DND-41 (cell line): ENCODE measurements at places on chromosomes 5 and 9.

GRCh38 chr5:150186897-150187296, 3.0 kb upstream of the SLC6A7 start:
- no peak for DNase-seq
- H3K27ac ChIP-seq, result no peak overlapping the region
- no peak overlapping the region for H3K4me3 ChIP-seq
- H3K4me1 ChIP-seq, result no peaks in the 10 kb centered on the region
- H3K27me3 ChIP-seq, result peaks cover 16% of the 10 kb centered on the region

DNA sequence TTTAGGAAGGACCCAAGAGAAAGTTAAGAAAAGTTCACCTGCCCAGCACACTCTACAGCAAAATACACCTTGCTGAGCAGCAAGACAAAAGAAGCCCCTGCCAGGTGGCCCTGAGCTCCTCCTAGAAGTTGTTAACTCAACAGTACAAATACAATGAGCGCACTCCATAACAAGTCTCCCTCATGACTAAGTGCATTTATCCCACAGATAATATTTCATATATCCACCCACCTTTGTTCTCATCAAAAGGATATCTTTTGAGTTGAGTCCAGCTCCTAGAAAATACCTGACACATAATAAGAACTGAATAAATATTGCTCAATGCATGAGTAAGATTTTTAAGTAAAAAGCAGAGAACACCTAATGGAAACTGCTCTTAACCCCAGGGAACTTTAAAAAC, 73.3 kb downstream of the ABCA1 start:
- DNase-seq, result no peak
- no peak overlapping the region for H3K4me3 ChIP-seq
- no peaks in the 10 kb centered on the region for H3K4me1 ChIP-seq

- no peak overlapping the region for H3K4me3 ChIP-seq
- H3K27ac ChIP-seq, result no peak overlapping the region
- no peaks in the 10 kb centered on the region for H3K4me1 ChIP-seq
- no peak for DNase-seq
- peaks cover 7% of the 10 kb centered on the region for H3K27me3 ChIP-seq
Measured at GRCh38 chr9:90290716-90291485, 351.7 kb downstream of the DIRAS2 start.

GRCh38 chr5:125926172-125926571, 497.0 kb upstream of the GRAMD2B start:
- H3K4me1 ChIP-seq, result no peaks in the 10 kb centered on the region
- no peaks in the 10 kb centered on the region for H3K27me3 ChIP-seq
- DNase-seq, result no peak

- H3K4me3 ChIP-seq, result no peak overlapping the region
- no peaks in the 10 kb centered on the region for H3K27me3 ChIP-seq
- DNase-seq, result peak; percentile 85
- H3K4me1 ChIP-seq, result peaks cover 21% of the 10 kb centered on the region
Measured at GRCh38 chr9:111926421-111926875, 29.8 kb downstream of the UGCG start.

- H3K4me1 ChIP-seq, result no peaks in the 10 kb centered on the region
- H3K4me3 ChIP-seq, result no peak overlapping the region
- no peak overlapping the region for H3K27ac ChIP-seq
- H3K36me3 ChIP-seq, result no peaks in the 10 kb centered on the region
- no peak for DNase-seq
Measured at GRCh38 chr9:131010482-131011273, 1.7 kb downstream of the LAMC3 start.

GRCh38 chr5:143659599-143660238, 152.2 kb upstream of the HMHB1 start:
- peaks cover 4% of the 10 kb centered on the region; the same call in 1 of the 2 replicates for H3K4me1 ChIP-seq
- no peak overlapping the region for H3K27ac ChIP-seq
- H3K27me3 ChIP-seq, result no peaks in the 10 kb centered on the region
- no peak for DNase-seq

- no peaks in the 10 kb centered on the region for H3K4me1 ChIP-seq
- H3K36me3 ChIP-seq, result no peaks in the 10 kb centered on the region
- DNase-seq, result no peak
- no peak overlapping the region for H3K4me3 ChIP-seq
- H3K27ac ChIP-seq, result no peak overlapping the region
- H3K27me3 ChIP-seq, result no peaks in the 10 kb centered on the region
Measured at GRCh38 chr9:84121991-84122523, 141.5 kb downstream of the RMI1 start.

DNA sequence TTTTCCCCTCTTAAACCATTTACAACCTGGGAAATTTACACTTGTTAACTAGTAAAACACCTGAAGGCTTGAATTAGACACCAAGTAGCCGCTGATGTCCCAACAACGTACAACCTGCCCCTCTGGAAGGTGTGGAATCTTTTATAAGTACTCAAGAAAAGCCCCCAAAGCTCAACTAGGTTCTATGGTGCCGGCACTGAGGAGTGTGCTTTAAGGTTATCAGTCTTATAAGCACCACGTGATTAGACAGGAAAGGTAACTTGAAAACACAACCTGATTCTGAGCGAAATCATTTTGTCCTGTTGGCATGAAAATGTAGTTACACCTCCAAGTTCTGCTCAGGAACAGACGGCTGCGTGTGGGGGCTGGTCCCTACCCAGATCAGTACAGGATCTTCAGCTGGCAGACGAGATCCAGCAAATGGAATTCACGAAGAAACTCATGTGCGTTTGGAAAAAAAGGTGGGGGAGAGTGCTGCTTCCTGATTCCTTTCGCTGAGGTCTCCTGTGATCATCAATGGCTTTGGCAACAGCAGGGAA, 195.5 kb downstream of the MEF2C start:
- no peak for DNase-seq
- H3K4me1 ChIP-seq, result no peaks in the 10 kb centered on the region
- peaks cover 7% of the 10 kb centered on the region for H3K27me3 ChIP-seq
- no peak overlapping the region for H3K4me3 ChIP-seq

- H3K4me1 ChIP-seq, result no peaks in the 10 kb centered on the region
- DNase-seq, result no peak
- no peak overlapping the region for H3K4me3 ChIP-seq
- no peak overlapping the region for H3K27ac ChIP-seq
- H3K36me3 ChIP-seq, result no peaks in the 10 kb centered on the region
Measured at GRCh38 chr5:44331471-44332050, 57.7 kb downstream of the FGF10 start.

DNA sequence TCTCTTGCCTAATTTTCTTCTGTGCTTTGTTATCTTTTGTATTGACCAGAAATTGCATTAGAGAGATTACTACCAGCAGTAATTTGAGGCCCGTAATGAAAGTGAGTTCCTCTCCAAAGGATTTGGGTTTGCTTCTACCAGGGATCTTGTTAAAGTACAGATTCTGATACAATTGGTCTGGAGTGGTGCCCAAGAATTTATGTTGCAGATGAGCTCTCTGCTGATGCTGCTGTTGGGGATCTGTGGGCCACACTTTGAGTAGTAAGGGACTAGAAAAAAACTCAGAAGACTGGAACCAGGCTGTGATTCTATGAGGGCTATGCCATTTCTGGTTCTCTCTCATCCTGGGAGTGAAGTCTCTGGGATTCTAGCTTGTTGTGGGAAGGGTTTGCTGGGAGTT, 192.2 kb downstream of the SEC61B start:
- no peak for DNase-seq
- H3K27me3 ChIP-seq, result peaks cover 7% of the 10 kb centered on the region
- no peaks in the 10 kb centered on the region for H3K4me1 ChIP-seq
- no peak overlapping the region for H3K4me3 ChIP-seq

GRCh38 chr5:175290379-175290778, 153.6 kb downstream of the DRD1 start:
- H3K27me3 ChIP-seq, result no peaks in the 10 kb centered on the region
- H3K4me1 ChIP-seq, result no peaks in the 10 kb centered on the region
- H3K4me3 ChIP-seq, result no peak overlapping the region
- DNase-seq, result no peak
- H3K27ac ChIP-seq, result no peak overlapping the region

DNA sequence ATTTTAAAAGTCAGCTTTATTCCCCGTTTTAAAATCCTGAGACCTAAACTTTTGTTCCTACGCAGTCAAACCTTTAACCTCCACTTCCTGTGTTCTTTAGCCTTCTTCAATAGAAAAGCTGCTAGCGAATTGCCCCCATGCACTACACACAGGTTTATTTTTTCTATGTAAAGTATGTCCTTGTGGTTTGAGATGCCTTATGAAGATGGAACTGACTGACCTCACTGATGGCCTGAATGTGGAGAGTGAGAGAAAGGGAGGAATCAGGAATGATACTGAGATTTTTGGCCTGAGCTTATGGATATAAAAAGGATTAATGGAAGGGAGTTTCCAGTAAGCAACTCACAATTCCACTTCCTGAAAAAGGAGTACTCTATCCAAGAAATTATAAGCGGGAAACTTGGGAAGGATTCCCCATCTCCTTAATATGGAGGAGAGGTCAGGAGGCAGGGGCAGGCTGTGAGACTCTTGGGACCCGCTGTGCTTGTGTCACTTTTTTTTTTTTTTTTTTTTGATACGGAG, 89.5 kb downstream of the UGCG start:
- no peak overlapping the region for H3K4me3 ChIP-seq
- no peaks in the 10 kb centered on the region for H3K4me1 ChIP-seq
- no peaks in the 10 kb centered on the region for H3K27me3 ChIP-seq
- H3K36me3 ChIP-seq, result no peaks in the 10 kb centered on the region
- no peak overlapping the region for H3K27ac ChIP-seq

DNA sequence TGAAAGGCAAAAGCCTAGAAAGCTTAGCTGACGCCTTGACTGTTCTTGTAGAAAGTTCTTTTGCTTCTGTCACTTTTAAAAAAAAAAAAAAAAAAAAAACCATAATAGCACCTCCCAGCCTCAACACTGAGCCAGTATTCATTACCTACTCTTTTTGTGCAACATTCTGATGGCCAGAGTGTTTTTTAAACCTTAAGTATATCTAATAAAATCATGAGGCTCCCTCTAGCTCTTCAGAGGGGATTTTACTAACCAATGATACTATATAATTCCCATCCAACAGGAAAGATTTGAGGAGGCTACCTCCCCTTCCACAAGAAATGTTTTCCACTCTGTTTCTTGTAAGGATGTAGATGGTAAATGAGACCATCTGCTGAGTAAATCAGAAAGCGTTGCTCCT, 3.9 kb downstream of the BNC2 start:
- peaks cover 30% of the 10 kb centered on the region for H3K27me3 ChIP-seq
- DNase-seq, result no peak
- H3K36me3 ChIP-seq, result no peaks in the 10 kb centered on the region
- H3K4me1 ChIP-seq, result peaks cover 27% of the 10 kb centered on the region
- no peak overlapping the region for H3K27ac ChIP-seq

DNA sequence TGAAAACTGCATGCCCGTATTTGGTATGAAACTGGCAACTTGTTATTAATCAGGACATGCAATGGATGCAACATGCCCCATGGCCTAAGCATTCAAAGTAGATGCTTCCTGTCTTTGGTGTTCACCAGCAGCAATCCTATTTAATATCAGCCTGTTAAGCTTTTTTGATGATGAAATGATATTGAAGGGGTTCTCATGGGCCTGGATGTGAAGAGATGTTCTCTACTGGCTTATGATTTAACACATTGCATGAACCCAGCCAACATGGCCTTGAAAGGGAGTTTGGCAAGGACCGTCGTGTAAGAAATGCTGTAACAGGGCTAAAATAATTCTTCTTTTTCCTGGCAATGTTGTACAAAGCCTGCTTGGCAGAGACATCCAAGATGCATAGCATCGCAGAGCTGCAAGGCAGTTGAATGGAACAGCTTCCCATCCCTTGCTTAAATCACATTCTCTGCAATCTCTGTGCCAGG, 111.2 kb downstream of the SMARCA2 start:
- no peak overlapping the region for H3K4me3 ChIP-seq
- no peak for DNase-seq
- no peaks in the 10 kb centered on the region for H3K4me1 ChIP-seq
- no peaks in the 10 kb centered on the region for H3K27me3 ChIP-seq

DNA sequence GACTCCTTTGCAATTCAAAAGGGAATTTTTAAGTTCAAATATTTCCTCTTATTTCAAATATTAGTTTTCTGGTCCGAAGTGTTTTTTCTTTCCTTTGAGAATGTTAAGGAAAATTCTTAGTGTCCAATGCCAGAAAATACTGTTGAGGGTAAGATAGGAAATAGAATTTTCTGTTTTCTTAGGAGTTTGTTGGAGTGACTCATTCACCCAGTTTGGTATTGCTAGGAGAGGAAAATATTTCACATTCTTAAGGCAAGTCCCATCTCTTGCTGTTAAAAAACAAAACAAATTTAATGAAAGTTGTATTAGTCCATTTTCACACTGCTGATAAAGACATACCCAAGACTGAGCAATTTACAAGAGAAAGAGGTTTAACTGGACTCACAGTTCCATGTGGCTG, 349.2 kb upstream of the ADAMTSL1 start:
- DNase-seq, result no peak
- no peaks in the 10 kb centered on the region for H3K27me3 ChIP-seq
- H3K27ac ChIP-seq, result no peak overlapping the region
- no peak overlapping the region for H3K4me3 ChIP-seq

GRCh38 chr5:88290801-88291200, 22.2 kb upstream of the TMEM161B start:
- no peaks in the 10 kb centered on the region for H3K4me1 ChIP-seq
- no peak overlapping the region for H3K27ac ChIP-seq
- no peaks in the 10 kb centered on the region for H3K27me3 ChIP-seq
- peaks cover 3% of the 10 kb centered on the region; the same call in 1 of the 2 replicates for H3K36me3 ChIP-seq
- no peak for DNase-seq

DNA sequence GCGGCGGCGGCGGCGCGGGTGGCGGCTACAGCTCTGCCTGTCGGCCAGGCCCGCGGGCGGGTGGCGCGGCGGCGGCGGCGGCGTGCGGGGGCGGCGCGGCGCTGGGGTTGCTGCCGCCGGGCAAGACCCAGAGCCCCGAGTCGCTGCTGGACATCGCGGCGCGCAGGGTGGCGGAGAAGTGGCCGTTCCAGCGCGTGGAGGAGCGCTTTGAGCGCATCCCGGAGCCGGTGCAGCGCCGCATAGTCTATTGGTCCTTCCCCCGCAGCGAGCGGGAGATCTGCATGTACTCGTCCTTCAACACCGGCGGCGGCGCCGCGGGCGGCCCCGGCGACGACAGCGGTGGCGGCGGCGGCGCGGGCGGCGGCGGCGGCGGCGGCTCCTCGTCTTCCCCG, 296 bp downstream of the ZSWIM6 start:
- no peaks in the 10 kb centered on the region for H3K36me3 ChIP-seq
- H3K27me3 ChIP-seq, result peaks cover 30% of the 10 kb centered on the region
- H3K27ac ChIP-seq, result no peak overlapping the region
- H3K4me3 ChIP-seq, result peak overlapping the region; percentile 65
- H3K4me1 ChIP-seq, result peaks cover 20% of the 10 kb centered on the region
- DNase-seq, result peak; percentile 27

DNA sequence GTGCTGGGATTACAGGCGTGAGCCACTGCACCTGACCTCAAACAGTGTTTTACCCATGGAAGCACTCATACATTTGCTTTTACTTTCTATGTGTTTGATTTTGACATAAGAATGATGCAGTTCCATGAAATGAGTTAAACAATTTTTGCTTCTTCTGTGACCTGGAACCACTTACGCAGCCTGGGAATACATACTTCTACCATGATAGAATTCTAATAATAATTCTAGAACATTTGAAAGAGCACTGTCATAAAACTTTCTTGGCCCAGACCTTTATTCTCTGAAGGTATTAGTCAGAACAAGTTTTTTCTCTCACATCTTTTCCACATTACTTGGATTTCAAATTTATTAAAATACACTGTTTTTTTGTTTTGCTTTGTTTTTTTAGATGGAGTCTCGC, 25.3 kb upstream of the COL5A1 start:
- no peak for DNase-seq
- no peaks in the 10 kb centered on the region for H3K36me3 ChIP-seq
- H3K27ac ChIP-seq, result no peak overlapping the region
- no peaks in the 10 kb centered on the region for H3K4me1 ChIP-seq
- H3K4me3 ChIP-seq, result no peak overlapping the region

GRCh38 chr5:142578161-142578830, 107.6 kb downstream of the FGF1 start:
- H3K36me3 ChIP-seq, result no peaks in the 10 kb centered on the region
- no peak overlapping the region for H3K4me3 ChIP-seq
- no peak for DNase-seq
- peaks cover 39% of the 10 kb centered on the region for H3K4me1 ChIP-seq
- no peaks in the 10 kb centered on the region for H3K27me3 ChIP-seq
